Liver (tissue), 10 donors: ENCODE measurements at places on chromosomes 12 and 14.

DNA sequence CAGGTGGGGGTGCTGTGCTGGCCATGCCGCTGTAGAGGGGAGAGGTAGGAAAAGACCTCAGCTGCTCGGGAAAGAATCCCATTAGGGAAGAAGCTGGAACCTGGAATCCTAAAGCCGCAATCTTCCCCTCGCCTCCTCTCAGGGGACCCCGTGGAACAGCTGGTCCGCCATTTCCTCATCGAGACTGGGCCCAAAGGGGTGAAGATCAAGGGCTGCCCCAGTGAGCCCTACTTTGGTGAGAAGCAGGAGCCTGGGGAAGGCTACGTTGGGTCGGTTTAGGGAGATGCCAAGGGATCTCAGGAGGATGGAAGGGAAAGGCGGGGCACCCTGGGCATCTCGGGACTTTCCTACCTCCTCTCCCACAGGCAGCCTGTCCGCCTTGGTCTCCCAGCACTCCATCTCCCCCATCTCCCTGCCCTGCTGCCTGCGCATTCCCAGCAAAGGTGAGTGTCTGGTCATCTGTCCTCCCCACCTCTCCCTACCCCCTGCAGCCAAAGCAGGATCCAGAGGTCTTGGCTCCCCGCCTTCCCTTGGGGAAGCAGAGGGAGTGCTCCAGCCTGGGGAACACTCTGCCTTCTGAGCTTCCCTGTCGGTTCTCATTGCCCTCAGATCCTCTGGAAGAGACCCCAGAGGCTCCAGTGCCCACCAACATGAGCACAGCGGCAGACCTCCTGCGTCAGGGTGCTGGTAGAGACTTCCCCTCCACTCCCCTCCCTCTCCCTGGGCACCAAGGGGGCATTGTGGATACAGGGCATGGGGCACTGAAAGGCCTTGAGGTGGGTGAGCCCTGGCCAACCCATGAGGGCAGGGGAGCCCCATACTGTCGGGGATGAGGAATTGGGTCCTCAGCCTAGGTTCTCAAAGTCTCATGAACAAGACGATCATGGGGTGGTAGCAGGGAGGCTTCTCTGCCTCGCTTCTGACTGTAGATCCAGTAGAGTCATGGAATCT, 12.4 kb downstream of the TNS2 start:
- peaks cover 3% of the 10 kb centered on the region for H3K36me3 ChIP-seq
- DNase-seq: no peak
- H3K27me3 ChIP-seq: no peaks in the 10 kb centered on the region
- peaks cover 40% of the 10 kb centered on the region for H3K4me1 ChIP-seq
- H3K27ac ChIP-seq: peak overlapping the region; percentile 71
- no peak overlapping the region for H3K4me3 ChIP-seq

GRCh38 chr12:6469609-6470374, 685 bp downstream of the VAMP1 start:
- peaks cover 2% of the 10 kb centered on the region for H3K36me3 ChIP-seq
- H3K4me1 ChIP-seq: peaks cover 32% of the 10 kb centered on the region
- DNase-seq: no peak
- H3K27me3 ChIP-seq: no peaks in the 10 kb centered on the region

DNA sequence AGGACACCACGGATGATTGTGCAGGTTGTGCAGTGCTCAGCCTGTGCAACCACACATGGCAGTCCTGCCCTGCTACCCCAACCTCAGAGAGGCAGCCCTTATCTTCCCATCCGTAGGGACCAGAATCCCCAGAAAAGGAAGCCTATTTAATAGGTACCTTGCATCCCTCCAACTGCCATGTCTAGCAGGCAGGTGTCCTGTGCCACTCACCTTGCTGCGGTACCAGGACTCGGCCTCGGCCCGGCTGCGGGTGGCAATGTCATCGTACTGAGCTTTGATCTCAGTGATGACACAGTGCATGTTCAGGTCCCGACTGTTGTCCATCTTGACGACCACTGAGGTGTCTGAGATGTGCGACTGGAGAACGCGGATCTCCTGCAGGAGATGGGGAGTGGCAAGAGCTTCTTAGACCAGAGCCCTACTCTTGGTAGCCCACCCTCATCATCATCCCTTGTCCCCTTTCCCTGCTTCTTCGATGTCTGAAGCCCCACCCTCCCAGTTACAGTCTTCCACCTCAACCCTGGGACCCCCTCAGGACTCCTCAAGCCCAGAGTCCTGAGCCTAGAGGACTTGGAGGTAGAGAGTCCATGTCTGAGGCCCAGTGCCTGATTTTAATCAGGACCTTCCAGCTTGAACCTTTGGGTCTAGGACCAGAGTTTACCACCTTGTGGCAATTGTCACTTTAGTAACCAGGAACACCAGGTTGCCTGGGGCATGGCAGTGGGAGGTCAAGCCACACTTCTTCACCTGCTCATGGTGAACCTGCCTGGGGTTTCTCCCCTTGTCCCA, 20.5 kb downstream of the KRT7 start:
- no peak overlapping the region for H3K4me3 ChIP-seq
- peaks cover 7% of the 10 kb centered on the region for H3K27me3 ChIP-seq
- no peaks in the 10 kb centered on the region for H3K36me3 ChIP-seq

- no peaks in the 10 kb centered on the region for H3K36me3 ChIP-seq
- H3K27ac ChIP-seq: no peak overlapping the region
- H3K4me3 ChIP-seq: no peak overlapping the region
- no peaks in the 10 kb centered on the region for H3K4me1 ChIP-seq
These were observed 5.4 kb upstream of the KRT72 start for GRCh38 chr12:52606581-52607218.

DNA sequence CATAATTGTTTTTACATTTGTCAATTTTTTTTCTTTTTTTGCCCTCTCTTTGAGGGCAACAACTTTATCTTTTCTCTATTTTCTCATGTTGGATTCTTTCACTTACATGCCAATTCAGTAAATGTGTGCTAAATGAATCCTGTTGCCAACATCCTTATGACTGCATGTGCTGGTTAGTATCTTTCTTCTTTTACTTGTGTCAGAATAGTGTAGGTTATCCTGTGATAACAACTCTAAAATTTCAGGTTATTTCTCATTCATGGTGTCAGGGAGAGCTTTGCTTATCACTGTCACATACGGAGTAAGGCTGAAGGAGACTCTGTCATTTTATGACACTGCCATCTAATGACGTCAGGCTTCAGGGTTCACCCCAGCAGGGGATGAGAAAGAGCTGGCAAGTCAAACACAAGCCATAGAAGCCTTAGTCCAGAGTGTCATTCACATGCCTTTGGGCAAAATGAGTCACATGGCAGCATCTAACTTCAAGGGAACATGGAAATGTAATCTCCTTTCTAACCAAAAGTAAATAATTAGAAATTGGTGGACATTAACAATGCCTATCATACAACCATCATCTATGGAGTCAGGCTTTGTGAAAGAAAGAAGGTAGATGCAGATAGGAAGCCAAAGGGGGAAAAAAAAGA, 242.5 kb upstream of the ATP2B1 start:
- DNase-seq: no peak
- no peaks in the 10 kb centered on the region for H3K27me3 ChIP-seq
- no peaks in the 10 kb centered on the region for H3K4me1 ChIP-seq

- H3K36me3 ChIP-seq: no peaks in the 10 kb centered on the region
- no peak overlapping the region for H3K4me3 ChIP-seq
- no peaks in the 10 kb centered on the region for H3K27me3 ChIP-seq
These were observed 583.5 kb upstream of the TBX3 start for GRCh38 chr12:115267464-115267863.

DNA sequence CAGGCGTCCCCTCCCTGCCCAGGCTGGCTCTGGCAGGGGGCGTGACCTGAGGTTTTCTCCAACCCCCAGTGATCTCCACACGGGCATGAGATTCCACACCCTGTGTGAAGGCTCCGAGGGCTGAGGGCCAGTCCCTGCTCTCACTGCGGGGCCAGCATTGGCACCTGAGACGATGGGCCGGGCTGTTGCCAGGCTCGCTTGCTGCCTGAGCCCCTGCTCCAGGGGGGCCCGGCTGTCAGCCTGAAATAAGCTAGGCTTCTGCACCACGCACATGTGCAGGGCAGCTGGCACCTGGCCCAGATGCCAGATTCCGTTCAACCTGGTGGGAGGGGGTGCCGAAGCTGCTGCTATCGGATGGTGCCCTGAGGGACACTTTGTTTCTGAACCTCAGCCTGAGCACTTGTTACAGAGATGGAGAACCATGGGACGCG, 196.5 kb upstream of the PRMT8 start:
- no peak overlapping the region for H3K27ac ChIP-seq
- H3K27me3 ChIP-seq: no peaks in the 10 kb centered on the region
- peaks cover 4% of the 10 kb centered on the region for H3K36me3 ChIP-seq

DNA sequence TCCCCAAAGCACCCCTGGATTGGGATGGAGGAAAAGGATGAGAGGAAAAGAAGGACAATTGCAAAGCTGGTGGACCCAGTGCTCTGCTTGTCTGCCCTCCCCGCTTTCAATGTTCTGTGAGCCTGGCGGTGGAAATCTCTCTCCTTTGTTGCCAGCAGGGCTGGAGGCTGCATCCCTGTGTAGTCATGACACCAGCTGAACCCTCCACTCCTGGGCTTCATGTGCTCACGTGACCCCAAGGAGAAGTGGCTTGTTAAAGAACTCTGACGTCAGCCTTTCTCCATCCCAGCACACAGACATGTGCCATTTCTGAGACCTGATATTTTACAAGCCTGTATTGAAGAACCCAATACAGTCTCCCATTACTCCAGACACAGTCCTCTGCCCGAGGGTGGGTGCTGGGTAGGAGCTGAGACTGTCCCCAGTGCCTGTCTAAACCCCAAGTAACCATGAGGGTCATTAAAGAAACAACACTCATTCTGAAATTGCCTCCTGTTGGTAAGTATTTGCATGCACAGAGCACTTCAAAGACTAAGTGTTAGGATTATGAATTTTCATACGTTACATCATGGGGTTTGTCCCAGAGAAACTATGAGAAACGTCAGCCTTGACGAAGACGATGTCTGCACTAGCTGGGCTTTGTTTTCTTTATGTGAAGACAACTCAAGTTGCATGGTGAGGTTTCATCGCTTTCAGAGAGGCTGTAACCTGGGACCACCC, 21.7 kb downstream of the GALNT16 start:
- H3K4me1 ChIP-seq: peaks cover 4% of the 10 kb centered on the region
- H3K36me3 ChIP-seq: no peaks in the 10 kb centered on the region
- DNase-seq: no peak
- no peak overlapping the region for H3K4me3 ChIP-seq

- no peaks in the 10 kb centered on the region for H3K4me1 ChIP-seq
- no peaks in the 10 kb centered on the region for H3K36me3 ChIP-seq
- no peaks in the 10 kb centered on the region for H3K27me3 ChIP-seq
- H3K27ac ChIP-seq: no peak overlapping the region
- no peak overlapping the region for H3K4me3 ChIP-seq
- no peak for DNase-seq
These were observed 152.9 kb downstream of the SLC41A2 start for GRCh38 chr12:104805186-104805585.

DNA sequence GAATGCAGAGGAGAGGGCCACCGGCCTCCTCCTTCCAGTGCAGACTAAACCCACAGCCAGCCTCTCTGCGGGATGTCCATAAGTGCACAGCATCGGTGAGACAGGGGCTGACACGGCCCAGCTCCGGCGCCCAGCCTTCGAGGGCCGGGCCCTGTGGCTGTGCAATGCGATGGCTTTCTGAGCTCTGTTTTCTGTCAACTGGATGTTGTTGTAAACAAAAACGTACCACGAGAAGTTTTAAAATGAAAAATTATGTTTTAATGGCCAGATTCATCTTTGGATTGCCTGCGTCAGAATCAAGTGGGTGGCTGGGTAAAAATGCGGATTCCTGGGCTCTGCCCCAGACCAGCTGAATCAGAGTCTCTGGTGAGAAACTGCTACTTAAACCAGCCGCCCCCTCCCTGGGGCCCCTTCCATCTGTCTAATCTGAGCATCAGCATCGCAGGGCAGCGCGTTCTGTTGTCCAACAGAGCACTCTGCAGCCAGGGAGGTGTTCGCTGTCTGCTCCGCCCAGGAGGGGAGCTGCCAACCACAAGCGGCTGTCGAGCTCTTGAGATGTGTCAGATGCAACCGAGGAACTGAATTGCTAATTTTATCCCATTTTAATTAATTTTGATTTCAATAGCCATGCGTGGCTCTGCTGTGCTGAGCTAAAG, 133.4 kb downstream of the RFLNA start:
- no peaks in the 10 kb centered on the region for H3K27me3 ChIP-seq
- H3K36me3 ChIP-seq: peaks cover 22% of the 10 kb centered on the region
- peaks cover 4% of the 10 kb centered on the region for H3K4me1 ChIP-seq
- H3K4me3 ChIP-seq: no peak overlapping the region
- no peak for DNase-seq

- no peaks in the 10 kb centered on the region for H3K27me3 ChIP-seq
- peaks cover 17% of the 10 kb centered on the region for H3K4me1 ChIP-seq
These were observed 3.1 kb downstream of the VDR start for GRCh38 chr12:47901718-47902093.

DNA sequence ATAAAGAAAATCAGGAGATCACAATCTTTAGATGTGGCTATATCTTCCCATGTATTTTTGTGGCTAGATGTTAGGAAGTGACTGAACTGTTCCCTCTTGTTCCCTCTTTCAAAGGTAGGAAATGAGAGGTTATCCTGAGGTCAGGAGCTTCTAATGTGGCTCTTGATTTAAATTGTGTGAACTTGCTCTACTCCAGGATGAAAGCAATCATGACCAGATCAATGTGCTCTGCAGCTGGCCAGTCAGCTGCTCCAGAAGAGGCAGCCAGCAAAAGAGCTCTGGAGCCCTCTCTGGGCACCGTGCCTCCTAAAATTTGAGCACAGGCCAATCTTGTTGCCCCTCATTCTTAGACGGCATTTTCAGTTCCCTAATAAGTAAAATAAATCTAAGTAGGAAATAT, 32.0 kb downstream of the CDK17 start:
- H3K36me3 ChIP-seq: no peaks in the 10 kb centered on the region
- no peak for DNase-seq
- H3K27ac ChIP-seq: no peak overlapping the region
- H3K4me1 ChIP-seq: peaks cover 8% of the 10 kb centered on the region
- H3K4me3 ChIP-seq: no peak overlapping the region

DNA sequence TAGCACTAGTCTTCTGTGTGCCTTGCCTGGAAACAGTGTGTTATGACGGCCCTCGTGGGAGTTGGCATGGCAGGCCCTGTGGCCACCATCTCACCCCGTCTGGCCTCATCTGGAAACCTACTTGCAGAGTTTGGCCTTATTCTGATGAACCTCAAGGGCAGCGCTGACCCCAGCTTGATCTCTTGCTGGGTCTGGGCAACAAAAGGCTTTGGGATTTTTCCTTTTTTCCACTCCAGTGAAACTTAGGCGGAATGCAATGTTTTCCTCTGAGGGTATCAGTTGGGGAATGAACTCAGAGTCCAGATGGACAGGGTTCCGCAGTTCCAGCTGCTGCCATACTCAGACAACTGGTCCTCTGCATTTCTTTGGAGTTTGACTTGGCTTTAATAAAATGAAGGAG, 15.9 kb downstream of the CACNA1C start:
- H3K27ac ChIP-seq: no peak overlapping the region
- no peaks in the 10 kb centered on the region for H3K27me3 ChIP-seq
- H3K36me3 ChIP-seq: no peaks in the 10 kb centered on the region

DNA sequence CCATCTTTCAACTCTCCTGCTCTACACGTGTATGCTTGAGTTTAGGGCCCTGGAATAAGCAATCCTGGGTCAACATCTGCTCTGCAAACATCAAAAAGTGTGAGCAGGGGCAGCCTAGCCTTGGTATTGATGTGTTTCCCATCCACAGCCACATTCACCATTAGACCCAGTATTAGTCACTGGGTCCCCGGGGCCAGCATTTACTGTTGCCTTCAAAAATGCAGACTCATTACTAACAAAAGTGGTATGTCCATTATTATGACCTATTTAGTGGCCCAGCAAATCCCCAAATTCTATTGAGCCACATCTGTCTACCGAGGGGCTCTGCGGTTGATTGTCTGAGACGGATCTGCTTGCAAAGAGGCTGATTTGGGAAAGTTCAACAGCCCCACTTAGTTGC, 661.8 kb downstream of the DIO2 start:
- no peaks in the 10 kb centered on the region for H3K4me1 ChIP-seq
- H3K36me3 ChIP-seq: no peaks in the 10 kb centered on the region
- no peaks in the 10 kb centered on the region for H3K27me3 ChIP-seq
- no peak overlapping the region for H3K27ac ChIP-seq
- no peak for DNase-seq
- no peak overlapping the region for H3K4me3 ChIP-seq
